Activated naive CD8-positive, alpha-beta T cell treated with anti-CD3 and anti-CD28 coated beads for 36 hours (primary cell): ENCODE measurements at places on chromosomes 6 and 20.

GRCh38 chr6:24547243-24547642 lies 52.5 kb downstream of the ALDH5A1 start:
- peak; percentile 56 for DNase-seq

GRCh38 chr20:6828794-6829423 lies 61.4 kb downstream of the BMP2 start:
- peak; percentile 13 for DNase-seq

GRCh38 chr6:52176550-52176949 lies 9.6 kb upstream of the IL17A start:
- DNase-seq = peak; percentile 30

- DNase-seq = no peak
Observed at GRCh38 chr6:146087386-146087785, 58.5 kb downstream of the GRM1 start.

- no peak for DNase-seq
Observed at GRCh38 chr6:42293386-42293977, 75.8 kb upstream of the MRPS10 start.

- no peak for DNase-seq
Observed at GRCh38 chr6:105227295-105227767, 47.5 kb upstream of the POPDC3 start.

GRCh38 chr6:121319112-121319553 lies 15.1 kb downstream of the TBC1D32 start:
- DNase-seq = no peak

DNA sequence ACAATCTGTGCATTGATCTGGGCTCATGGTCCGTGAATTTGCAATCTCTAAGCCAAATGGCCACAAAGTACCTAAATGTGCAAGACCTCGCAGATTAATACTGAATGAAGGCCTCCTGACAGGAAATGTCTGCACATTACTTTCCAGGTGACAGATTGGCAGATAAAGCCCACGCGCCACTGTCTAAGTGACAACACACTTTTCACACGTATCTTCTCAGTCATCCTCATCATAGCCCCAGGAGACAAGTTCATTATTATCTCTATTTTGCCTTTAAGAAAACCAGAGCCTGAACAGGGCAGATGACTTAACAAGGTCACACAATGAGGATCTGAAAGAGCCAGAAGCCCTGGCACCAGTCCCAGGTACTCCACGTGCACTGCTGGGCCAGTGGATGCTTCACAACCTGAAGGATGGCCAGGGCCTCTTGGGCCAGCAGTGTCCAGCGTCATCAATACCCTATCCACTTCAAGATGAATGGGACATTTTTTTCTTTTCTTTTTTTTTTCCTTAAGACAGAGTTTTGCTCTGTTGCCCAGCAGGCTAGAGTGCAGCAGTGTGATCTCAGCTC lies 266.3 kb downstream of the PTPRT start:
- no peak for DNase-seq

GRCh38 chr6:3561725-3562124 lies 104.9 kb upstream of the SLC22A23 start:
- no peak for DNase-seq

DNA sequence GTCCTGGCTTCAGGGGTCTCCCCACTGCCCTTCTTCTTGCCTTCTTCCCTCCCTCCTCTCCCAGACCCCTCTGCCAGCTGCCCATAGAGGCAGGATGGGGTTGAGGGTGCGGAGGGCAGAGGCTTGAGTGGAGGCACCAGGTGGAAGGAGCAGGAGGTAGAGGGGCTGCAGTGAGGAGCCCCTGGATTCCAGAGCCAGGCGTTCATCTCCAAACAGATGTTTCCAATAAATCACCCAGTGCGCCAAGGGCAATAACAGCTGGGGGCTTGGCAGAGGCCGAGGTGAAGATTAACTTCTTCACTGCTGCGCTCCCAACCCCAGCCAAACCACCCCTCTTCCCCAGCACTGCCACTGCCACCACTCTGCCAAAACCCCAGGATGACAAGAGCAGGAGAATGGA lies 10.7 kb downstream of the MDFI start:
- DNase-seq = no peak

DNA sequence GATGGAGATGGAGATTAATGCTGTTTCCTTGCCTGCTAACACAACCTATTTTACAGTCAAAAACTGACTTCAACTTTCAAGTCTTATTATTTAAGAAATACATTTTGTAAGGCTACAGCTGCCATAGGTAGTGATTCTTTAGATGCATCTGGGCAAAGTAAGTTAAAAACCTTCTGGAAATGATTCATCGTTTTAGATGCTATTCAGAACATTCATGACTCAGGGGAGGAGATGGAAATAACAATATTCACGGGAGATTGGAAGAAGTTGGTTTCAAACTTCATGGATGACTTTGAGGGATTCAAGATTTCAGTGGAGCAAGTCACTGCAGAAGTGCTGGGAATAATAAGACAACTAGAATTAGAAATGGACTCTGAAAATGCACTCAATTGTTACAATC lies 174.9 kb upstream of the GGTLC1 start:
- no peak for DNase-seq

DNA sequence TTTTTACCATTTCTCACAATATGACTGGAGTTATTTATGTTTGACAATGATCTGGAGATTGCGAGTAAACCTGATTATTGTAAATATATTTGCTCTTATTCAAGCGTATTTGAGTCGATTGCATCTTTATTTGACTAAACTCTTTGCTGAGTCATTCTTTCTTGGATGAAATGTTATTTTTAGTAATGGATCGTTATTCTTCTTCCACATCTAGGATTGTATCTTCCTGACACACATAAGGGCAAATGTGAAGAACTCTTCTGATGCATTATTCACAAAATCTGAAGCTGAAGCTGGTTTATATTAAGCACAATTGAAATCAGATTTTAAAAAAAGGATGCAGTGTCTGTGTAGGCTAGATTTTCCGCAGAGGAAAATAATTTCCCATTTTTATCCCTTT lies 68.2 kb downstream of the SEL1L2 start:
- DNase-seq = no peak

DNA sequence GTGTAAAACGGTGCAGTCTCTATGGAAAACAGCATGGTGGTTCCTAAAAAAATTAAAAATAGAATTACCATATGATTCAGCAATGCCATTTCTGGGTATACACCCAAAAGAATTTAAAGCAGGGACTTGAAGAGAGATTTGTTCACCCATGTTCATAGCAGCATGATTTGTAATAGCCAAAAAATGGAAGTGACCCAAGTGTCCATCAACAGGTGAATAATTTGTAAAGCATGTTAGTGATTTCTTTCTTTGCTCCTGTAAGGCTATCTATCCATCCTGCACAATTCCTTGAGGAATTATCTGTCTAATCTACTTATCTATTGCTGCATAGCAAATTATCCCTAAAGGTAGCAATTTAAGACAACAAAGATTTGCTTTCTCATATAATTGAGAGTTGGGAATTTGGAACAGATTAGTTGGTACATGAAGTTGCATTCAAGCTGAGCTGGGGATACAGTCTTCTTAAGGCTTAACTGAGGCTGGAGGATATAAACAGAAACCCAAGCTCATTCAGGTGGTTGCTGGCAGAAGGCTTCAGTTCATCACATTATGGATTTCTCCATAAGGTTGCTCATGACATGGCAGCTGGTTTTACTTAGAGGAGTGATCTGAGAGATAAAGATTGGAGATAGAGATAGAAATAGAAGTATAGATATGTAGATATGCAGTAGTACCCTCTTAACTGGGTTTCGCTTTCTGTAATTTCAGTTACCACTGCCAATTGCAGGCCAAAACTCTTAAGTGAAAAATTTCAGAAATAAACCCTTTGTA lies 62.0 kb downstream of the IL22RA2 start:
- DNase-seq = no peak

GRCh38 chr20:25044660-25045342 lies 13.1 kb downstream of the ACSS1 start:
- no peak for DNase-seq

DNA sequence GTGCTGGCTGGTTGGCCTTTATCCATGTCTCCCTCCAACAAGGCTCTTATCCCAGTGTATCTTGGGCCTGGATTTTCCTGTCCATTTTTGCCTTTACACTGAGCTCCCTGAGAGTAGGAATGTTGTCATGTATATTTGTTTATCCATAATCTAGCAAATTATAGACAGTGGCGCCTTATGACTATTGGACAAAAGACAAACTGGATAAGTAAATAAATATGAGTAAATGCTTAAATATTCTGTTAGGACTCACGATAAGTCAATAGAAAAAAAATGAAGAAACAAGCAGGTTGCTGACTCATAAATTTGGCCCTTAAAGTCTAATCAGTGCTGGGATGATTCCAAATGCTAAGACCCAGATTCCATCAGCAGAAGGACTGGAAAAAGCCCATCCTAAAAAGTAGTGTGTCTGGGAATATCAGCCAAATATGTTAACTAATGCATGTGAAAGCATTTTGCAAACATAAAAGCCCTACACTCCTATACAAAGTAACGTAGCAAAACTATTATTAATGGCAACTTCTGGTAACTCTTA lies 55.0 kb upstream of the PCSK2 start:
- no peak for DNase-seq

DNA sequence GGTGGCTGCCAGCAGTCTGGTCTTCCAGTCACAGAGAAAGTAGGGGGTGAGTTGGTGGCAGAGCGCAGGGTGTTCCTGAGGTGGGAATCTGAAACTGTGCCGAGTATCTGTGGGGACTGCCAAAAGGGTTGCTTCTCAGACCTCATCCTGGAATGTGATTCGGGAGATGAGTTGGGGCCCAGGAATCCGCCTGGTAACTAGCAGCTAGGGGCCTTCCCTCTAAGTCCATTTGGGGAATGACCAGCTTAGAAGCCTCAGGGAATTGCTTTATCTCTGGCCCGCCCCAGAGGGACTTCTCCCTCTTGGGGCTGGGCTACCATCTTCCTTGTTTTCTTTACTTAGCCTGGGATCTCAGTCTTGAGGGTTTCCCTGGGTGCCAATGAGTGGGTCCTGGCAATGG lies 49.6 kb downstream of the MOCS1 start:
- no peak for DNase-seq

DNA sequence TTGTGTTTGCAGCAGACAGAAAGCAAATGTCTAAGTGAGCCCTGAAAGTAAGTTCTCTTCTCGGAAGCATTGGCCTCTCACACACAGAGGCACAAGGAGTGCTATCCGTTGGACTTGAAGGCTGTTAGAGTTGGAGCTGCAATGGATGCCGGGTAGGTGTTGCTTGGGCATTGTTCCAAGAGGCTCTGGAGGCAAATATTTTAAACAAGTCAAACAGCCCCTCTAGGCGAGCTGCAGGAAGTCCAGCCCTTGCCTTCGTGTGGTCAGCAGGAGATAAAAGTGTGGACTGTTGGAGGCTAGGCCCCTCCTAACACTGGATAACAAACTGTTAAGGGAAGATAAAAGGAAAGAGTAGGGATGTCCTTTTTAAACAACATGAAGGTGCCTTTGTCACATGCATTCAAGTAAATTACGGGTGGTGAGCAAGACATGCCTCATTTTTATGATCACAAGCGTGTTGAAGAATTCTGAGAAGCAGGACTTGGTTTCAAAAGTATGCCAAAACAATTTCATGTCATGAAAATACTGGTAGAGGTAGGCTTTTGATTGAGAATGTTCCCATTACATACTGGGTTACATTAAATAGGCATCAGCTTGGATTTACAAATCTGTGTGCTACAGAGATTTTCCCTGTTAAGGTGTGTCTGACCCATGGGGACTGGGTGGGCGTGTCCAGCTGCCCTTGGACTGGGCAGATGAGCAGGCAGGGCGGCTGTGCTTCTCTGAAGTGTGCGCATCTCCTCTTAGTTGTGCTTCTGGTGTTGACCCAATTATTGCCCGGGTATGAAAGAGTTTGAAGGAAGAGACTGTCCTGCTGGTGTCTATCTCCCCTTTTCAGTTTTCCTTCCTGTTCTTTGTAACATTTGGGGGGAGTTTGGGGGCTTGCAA lies 57.5 kb downstream of the RREB1 start:
- DNase-seq = no peak

DNA sequence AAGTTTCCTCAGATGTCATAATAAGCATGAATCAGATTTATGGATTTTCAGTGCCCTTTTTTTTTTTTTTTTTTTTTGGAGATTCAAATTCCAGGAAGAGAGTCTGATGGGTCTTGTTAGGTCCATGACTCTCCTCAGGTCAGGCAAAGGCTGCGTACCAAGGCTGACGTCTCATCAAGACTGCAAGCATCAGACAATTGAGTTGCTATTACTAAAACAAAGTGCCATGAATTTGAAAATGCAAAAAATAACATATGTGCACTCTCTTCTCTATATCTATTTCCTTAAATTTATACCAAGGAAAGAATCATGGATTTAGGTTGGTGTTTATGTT lies 134.7 kb downstream of the FAM83B start:
- DNase-seq = no peak

GRCh38 chr6:15907914-15908518 lies 220.9 kb upstream of the MYLIP start:
- no peak for DNase-seq

DNA sequence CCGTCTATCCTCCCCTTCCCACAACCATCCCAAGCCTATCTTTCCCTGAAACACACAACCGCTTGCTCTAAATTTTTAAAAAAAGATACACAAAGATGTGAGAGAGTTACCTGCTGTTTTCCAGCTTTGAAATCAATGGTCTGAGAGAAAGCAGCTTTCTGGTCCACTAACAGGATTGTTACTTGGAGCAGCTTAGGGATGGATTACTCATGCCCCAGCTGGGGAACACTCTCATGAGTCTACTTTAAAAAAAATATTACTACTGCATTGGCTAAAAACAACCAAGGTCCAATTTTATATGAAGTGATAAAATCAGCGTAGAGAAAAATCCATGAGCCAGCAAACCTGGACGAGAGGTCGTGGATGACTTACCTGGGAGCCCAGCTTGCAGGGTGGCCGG lies 29.6 kb upstream of the FOXC1 start:
- DNase-seq = no peak

- DNase-seq = no peak
Observed at GRCh38 chr6:105051941-105052471, 95.1 kb downstream of the LIN28B start.

DNA sequence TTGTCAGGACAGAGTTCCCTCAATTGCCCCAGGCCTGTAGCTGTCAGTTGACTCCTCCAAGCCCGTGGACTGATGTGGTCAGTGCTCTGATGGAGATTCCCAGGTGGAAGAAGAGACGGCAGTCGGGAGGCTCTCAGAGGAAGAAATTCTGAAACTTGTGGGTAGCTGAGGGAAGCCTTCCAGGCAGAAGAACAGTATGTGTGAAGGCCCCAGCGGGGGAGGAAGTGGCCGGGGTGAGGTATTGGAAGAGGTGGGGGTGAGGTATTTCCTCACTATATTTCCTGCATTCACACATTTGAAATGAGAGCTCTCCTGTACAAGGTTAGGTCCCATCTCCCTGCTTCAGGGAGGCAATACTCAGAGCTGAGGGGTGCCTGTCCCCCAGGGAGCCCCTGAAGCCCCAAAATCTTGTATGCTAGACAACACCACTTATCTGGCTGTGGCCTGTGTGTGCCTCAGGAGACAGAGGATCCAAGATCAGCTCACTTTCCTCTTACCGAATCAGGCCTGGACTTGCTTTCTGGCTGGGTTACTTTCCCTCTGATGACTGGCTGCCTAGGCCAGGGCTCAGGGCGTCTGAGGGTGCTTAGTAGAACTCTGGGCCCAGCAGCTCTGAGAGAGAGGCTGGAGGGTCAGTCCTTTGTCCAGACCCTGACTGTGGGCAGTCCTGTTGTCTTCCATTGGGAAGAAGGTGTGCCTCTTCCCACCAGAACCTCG lies 49.3 kb upstream of the MYL9 start:
- DNase-seq = peak; percentile 58
